NCI-H460 (cell line): ENCODE measurements at places on chromosomes 2 and 18.

GRCh38 chr2:186946896-186947467 is 98.0 kb upstream of the ZSWIM2 start:
- DNase-seq = no peak

GRCh38 chr18:73476031-73476430 is 608.2 kb upstream of the NETO1 start:
- no peak for DNase-seq

- DNase-seq = no peak
Observed at GRCh38 chr2:41598161-41598894, 449.5 kb upstream of the PKDCC start.

DNA sequence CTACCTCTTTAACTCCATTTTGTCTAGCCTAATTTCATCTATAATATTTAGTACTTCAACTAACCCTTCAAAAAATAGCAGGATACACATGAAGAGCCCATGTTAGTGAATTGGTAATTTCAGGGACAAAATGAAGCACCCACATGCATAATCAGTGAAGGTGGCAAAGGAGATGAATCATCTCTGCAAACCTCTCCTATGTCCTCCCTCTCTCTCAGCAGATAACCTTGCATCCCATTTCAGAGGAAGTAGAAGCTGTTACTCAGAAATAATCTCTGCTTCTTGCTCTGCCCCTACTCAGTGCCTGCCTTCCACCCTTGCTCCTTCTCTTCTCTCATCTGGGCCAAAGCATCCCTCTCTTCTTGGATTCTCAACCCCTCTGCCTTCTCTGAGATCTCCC is 60.2 kb upstream of the CAVIN2 start:
- no peak for DNase-seq

DNA sequence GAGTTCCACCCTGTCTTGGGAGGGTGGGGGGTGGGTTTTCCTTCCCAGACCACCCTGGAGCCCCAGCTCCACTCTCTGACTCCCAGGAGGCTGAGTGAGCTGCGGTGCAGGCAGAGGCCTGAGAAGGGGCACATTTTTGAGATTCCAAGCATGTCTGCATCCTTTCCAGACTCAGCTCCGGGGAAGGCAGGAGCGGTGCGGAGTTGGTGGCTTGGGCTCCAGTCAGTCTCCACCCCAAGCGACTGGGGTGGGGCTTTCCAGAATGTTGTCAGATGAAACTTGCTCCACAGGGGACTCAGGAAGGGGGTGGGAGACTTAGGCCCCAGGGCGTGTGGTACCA is 44.2 kb upstream of the HS6ST1 start:
- no peak for DNase-seq
